Heart left ventricle (tissue), 16 donors: ENCODE measurements at places on chromosomes 12 and 14.

- DNase-seq: no peak
Observed at GRCh38 chr14:24996930-24997725, 52.8 kb downstream of the STXBP6 start.

GRCh38 chr12:49891012-49891411 lies 12.7 kb downstream of the FAIM2 start:
- DNase-seq: no peak

DNA sequence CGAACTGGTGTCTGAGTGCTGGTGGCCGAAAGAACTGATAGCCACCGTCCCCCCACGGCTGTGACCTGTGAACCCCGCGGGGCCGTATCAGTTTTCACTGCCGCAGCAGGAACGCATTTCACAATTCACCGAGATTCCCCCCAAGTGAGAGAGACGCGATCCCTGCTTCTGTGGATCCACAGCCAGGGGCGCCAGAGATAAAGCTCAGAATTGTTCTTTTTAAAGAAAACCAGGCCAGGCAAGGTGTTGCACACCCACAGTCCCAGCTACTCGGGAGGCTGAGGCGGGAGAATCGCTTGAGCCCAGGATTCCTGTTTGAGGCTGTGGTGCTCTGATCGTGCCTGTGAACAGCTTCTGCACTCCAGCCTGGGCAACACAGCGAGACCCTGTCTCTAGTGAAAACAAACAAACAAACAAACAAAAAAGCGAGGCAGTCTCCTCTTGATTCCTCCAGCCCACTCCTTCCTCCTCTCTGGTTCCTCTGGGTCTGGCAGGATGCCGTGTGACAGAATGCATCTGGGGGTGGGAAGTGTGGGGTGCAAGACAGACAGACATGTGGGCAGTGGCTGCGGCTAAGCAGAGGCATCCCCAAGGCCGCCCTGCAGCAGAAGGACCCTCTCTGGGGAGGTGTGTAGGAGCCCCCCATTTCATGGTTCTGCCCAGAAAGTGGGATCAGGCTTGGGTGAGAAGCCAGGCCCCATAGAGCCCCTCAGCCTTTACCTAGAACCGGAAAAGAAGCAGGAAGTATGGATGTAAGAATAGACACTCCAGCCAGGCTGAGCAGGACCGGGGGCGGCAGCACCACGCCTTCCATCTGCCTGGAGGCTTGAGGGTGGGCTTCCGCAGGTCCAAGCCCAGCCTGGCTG lies 39.2 kb upstream of the PPP1R13B start:
- no peak for DNase-seq

GRCh38 chr14:99063620-99064225 lies 208.3 kb downstream of the BCL11B start:
- no peak for DNase-seq
